ENCODE measurements at places on chromosomes 3 and 15. TPM values are rescaled to one million over a fixed set of nuclear protein-coding genes. Genes with fewer than 3 reads are reported as not detected.

Gene NANOGP8
- total RNA-seq: 91.5 TPM

Gene GHSR
- not detected for total RNA-seq

Gene IGDCC3
- 17.9 TPM for total RNA-seq

Gene RYR3
- total RNA-seq: 0.85 TPM

Gene CASR
- 0.02 TPM for total RNA-seq

Gene CELSR3
- 23.5 TPM for total RNA-seq

Gene EPB42
- total RNA-seq: not detected

Gene TERB2
- not detected for total RNA-seq

Gene GPR15
- total RNA-seq: not detected

Gene KLHL6
- total RNA-seq: not detected

Gene GPR62
- total RNA-seq: 0.33 TPM

Gene IP6K1
- total RNA-seq: 42.2 TPM

Gene SLC6A1
- not detected for total RNA-seq

Gene THOC7
- 71.4 TPM for total RNA-seq
